ENCODE measurements at places on chromosomes 13 and 19.
A peak's percentile ranks its signal among the peaks of the same experiment; 100 is the strongest.

GRCh38 chr13:75702476-75702875, 66.3 kb downstream of the LMO7 start:
- no peak for DNase-seq

DNA sequence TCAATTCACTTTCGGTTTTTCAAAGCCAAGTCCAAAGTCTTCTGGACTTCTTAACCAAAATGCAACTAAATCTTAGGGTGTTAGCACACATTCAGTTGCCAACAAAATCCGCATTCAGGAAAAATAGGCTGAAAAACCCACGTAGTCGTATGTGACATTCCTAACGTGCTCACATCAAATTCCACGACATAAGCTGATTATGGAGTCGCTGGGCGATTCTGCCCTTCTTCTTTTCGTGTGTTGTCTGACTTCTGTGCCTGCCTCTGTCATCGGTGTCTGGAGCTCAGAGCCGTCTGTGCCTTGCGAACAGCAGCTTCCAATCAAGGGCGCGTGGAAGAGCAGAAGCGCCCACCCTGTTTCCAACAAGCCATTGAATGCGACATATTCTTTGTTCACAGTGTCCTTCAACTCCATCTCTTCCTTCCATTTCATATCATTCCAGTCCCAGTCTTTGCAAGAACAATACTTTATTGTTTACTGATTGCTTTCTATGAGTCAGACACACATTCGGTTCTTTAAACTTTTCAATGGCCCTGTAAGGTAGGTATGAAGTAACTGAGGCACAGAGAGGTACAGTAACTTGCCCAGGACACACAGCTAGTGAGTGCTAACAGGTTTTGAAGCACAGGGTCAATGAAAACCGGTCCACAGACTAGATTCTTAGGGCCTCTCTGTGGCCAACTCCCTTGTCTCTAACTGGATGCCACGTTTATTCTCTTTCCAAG, 8.2 kb upstream of the ZNF507 start:
- DNase-seq = no peak

- no peak for DNase-seq
These were observed 88.7 kb upstream of the PCDH9 start for GRCh38 chr13:67318860-67319259.

DNA sequence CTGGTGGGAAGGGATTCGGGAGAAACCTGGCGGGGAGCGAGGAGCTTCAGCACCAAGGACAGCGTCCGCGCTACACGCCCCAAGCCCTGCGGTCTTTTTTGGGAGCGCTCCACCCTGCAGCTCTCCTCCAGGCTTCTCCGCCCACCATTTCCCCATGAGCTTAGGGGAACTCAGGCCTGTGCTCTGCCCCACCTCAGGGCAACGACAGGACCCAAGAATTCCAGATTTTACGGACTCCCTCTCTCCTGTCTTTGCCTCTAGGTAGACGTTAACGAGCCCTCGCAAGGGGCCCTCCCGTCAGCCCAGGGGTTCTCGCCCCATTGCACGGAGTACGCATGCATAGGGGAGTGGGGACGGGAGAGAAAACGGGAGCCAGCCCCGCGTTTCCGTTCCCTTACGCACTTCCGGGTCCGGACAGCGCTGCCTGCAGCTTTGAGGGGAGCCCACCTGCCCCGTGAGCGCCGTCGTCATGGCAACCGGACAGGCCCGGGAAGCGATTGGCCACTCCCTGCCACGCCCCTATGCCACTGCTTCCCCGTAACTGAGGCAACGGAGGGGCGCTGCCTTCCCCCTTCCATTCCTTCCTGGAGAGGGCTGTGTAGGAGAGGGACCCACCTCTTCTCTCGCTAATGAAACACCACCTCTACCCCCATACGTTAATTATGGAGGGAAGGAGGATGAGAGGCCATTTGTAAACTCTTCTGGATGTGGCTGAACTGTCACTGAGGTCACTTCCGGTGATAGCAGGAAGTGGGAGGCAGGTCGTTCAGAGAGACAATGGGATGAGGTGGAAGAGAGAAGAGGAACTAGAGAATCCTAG, 20.8 kb downstream of the NOVA2 start:
- DNase-seq = peak; percentile 58

DNA sequence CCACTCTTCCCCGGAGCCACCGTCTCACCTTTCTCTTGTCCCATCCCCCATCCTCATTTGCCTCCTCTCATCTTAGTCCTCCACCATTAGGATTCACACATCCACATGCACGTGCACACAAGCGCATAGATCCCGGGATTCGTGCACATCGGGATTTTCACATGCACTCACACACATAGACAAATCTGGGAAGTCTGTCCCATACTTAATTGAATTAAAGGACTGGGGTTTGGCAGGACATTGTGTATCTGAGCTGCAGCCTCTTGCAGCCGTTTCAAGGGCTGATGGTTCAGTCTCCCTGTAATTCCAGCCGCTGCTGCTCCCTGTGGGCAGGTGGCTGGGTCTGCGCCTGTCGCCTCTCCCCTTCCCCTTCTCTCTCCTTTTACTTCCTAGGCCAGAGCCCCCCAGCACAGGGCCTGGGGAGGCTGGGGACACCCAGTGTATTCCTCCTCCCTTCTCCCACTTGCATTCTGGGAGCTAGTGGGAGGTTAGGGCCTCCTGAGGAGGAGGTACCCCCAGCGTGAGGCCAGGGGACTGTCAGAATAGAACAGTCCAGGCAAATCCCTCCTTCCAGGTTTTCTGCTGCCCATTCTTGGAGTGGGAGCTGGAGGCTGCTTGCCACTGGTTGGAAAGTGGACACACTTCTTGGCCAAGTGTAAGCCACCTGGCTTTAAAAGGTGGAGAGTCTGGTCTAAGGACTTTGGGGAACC, 43.6 kb downstream of the LYL1 start:
- no peak for DNase-seq

DNA sequence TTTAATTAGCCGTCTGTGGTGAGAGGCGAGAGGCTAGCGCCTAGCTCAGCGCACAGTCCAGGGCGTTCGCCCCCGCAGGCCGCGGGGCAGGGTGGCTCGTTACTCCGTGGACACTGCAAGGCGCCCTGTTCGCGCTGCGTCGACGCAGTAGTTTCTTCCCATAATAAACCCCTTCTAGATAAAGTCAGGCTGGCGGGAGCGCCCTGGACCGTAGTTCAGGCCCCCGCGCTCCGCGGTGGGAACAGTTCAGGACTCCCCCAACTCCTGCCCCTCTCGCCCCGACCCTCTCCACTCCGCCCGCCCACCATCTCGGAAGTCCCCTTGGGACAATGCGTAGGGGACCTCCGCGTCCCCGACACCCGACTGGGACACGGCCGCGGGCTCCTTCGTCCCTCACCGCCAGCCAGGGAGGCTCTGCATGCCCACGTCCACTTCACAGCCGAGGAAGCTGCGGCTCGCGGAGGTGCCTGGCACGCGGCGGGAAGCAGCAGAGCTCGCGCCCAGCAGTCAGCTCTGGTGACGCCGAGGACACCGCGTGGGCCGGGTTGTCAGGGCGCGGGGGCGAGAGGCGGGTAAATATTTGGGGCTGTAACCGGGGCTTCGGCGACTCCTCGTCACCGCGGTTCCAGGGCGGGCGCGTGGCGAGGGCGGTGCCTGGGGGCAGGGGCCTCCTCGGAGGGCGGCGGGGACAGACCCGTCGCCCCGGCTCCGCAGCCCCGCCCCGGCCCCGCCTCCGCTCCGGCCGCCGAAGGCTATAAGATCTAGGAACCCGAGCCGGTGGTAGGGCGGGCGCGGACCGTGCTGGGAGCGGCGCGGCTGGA, at the start of gene RGCC:
RGCC (plus strand) TSS at position 783 of the 821 bp plus-strand sequence. CDS start 158 bp downstream, outside the sequence.
- DNase-seq = peak; percentile 84

- DNase-seq = peak; percentile 29
These were observed 203.1 kb upstream of the EDNRB start for GRCh38 chr13:78121459-78122348.

DNA sequence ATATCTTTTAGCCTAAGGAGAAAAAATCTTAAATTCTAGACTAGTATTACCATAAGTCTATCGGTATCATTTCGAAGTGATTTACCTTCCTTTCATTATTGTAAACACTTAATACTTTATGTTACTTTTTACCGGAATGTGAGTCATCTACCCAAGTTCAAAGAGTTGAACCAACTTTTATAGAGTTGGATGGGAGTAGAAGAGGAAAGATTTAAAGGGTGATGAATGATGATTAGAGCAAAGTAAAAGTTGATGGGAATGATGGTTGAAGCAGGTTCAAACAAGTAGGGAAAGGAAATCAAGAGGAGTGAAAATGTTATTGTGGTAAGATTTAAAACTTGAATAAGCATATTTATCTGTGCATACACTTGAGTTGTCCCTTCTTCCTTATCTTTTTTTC, 11.3 kb upstream of the LPAR6 start:
- no peak for DNase-seq

GRCh38 chr13:45870232-45870631, 18.7 kb upstream of the SIAH3 start:
- no peak for DNase-seq

GRCh38 chr19:55146078-55146704, 2.8 kb downstream of the TNNT1 start:
- DNase-seq = peak; percentile 38

DNA sequence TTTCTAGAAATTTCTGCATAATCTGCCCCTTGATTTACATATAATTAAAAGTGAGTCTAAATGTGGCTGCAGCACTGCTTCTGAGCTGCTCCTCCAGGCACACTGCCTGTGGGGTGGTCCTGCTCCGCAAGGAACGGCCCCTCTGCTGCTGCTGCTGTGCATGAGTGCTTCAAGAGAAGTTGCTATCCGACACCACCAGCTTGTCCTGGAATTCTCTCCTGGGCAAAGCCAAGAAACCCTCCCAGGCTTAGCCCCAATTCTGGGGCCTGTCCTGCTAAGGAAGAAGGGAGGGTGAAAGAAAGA, 7.5 kb upstream of the PDCD5 start:
- no peak for DNase-seq

DNA sequence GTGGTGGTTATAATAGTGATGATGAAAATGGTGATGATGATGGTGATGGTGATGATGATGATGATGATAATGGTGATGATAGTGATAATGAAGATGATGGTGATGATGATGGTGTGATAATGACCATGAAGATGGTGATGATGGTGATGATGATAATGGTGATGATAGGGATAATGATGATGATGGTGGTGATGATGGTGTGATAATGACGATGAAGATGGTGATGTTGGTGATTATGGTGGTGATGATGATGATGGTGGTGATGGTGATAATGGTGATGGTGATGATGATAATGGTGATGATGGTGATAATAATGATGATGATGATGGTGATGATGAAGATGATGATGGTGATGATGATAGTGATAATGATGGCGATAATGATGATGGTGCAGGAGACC, 1.6 kb downstream of the ADGRE1 start:
- DNase-seq = no peak

GRCh38 chr13:110353339-110353977, 46.4 kb downstream of the COL4A2 start:
- DNase-seq = no peak

GRCh38 chr13:76556627-76557026, 329.6 kb downstream of the KCTD12 start:
- no peak for DNase-seq

DNA sequence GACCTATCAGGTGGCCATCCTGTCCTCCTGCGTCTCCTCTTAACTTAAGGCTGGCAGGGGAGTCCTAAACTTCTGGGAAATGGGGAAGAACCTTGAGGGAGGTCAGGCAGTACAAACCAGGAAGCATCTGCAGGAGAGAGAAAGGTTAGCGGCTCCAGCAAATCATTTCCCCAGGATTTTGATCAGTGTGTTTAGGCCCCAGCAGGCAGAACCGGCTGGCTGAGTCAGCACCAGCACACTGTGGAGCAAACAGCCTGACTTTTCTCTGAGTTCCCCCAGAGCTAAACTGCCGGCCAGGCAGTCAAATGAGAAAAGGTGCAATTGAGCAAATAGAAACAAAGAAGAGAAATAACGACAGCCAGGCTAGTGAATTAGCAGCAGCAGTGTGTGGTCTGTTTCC, 46.7 kb upstream of the MEDAG start:
- DNase-seq = no peak

- DNase-seq = no peak
These were observed 127.1 kb downstream of the GGACT start for GRCh38 chr13:100461309-100462030.

DNA sequence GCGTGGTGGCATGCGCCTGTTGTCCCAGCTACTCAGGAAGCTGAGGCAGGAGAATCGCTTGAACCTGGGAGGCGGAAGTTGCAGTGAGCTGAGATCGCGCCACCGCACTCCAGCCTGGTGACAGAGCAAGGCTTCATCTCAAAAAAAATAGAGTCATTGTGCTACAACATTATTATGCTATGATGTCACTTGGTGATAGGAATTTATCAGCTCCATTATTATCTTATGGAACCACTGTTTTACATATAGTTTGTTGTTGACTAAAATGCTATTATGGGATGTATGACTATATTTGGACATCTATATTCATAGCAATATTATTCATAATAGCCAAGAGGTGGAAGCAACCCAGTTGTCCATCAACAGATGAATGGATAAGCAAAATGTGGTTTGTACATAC, 26.4 kb upstream of the SLC7A1 start:
- DNase-seq = no peak

GRCh38 chr13:50200988-50201387, 185.7 kb downstream of the KCNRG start:
- no peak for DNase-seq

Data from activated CD4-positive, alpha-beta memory T cell treated with anti-CD3 and anti-CD28 coated beads, Interleukin-2, amount 10 ng/mL, durations not matched to agents 7 days and 5 days (primary cell).